ENCODE measurements at places on chromosomes 6 and 20. TPM values are rescaled to one million over a fixed set of nuclear protein-coding genes. Genes with fewer than 3 reads are reported as not detected.

UST gene
- 26.2 TPM for total RNA-seq

GRM1 gene
- not detected for total RNA-seq

NOX3 gene
- not detected for total RNA-seq

CCN6 gene
- not detected for total RNA-seq

CCDC170 gene
- total RNA-seq, result 10.3 TPM

SLC32A1 gene
- total RNA-seq, result not detected

ADAM33 gene
- 36.2 TPM for total RNA-seq

PPP1R14C gene
- not detected for total RNA-seq

VGLL2 gene
- total RNA-seq, result not detected

NKAPL gene
- 2.2 TPM for total RNA-seq

SULF2 gene
- total RNA-seq, result 37.2 TPM

HLA-DMB gene
- total RNA-seq, result 40.5 TPM

PNLDC1 gene
- not detected for total RNA-seq

JARID2 gene
- 13.0 TPM for total RNA-seq

PI16 gene
- 5.7 TPM for total RNA-seq

TFAP2A gene
- total RNA-seq, result not detected

LGSN gene
- total RNA-seq, result not detected

FAXC gene
- under 0.01 TPM for total RNA-seq

GABRR2 gene
- not detected for total RNA-seq

SUMO4 gene
- total RNA-seq, result 5.8 TPM

FAM83C gene
- not detected for total RNA-seq

PRND gene
- total RNA-seq, result not detected

TUBB2B gene
- 3.4 TPM for total RNA-seq

Data from subcutaneous adipose tissue (tissue), 4 donors.